Astrocyte of the cerebellum (primary cell): ENCODE measurements at places on chromosomes 11 and 22.
A peak's percentile ranks its signal among the peaks of the same experiment; 100 is the strongest.

- no peak for DNase-seq
Measured at GRCh38 chr11:30587269-30587812, 1.2 kb upstream of the MPPED2 start.

GRCh38 chr22:19841641-19842392 is 12.9 kb downstream of the GNB1L start:
- DNase-seq: no peak

GRCh38 chr11:106733635-106734034 is 284.6 kb downstream of the GUCY1A2 start:
- no peak for DNase-seq

DNA sequence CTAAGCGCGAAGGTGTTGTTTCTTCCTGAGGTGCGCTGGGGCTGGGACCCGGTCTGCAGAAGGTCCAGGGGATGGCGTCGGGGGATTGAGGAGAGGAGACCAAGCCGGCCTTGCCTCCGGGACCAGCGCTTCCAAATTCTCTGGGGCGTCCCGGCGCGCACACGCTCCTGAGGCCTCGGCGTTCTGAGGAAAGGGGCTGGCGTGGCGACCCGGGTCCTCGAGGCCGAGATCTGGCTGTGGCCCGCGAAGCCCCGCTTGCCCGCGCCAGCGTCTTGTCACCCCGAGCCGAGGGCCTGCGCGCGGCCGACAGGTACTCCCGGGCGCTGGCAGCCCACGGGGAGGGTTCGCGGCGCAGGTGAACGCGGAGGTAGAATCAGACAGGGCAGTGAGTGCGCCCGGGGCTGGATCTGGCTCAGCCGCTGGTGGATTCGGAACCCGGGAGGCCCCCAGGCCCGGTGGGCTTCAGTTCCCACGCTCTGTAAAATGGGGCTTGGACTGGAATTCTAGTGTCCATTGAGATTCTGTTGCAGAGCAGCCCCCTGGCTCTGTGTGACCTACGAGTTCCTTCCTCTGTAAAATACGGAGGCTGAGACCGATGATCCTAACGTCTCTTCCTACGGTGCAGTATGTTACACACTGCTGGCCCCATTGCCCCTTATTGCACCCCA is 14.7 kb downstream of the SSH3 start:
- no peak for DNase-seq

- DNase-seq: peak; percentile 63
Measured at GRCh38 chr11:95154514-95154913, 64.9 kb downstream of the ENDOD1 start.

- DNase-seq: no peak
Measured at GRCh38 chr11:61962213-61963015, 5.0 kb downstream of the FTH1 start.

- no peak for DNase-seq
Measured at GRCh38 chr11:100359281-100359680, 327.8 kb upstream of the ARHGAP42 start.

- no peak for DNase-seq
Measured at GRCh38 chr11:100791860-100792259, 104.8 kb downstream of the ARHGAP42 start.

- DNase-seq: no peak
Measured at GRCh38 chr11:11427140-11427539, 74.1 kb upstream of the CSNK2A3 start.
